ENCODE measurements at places on chromosomes 1 and 21. TPM values are rescaled to one million over a fixed set of nuclear protein-coding genes. Genes with fewer than 3 reads are reported as not detected.
A peak's percentile ranks its signal among the peaks of the same experiment; 100 is the strongest.

Gene BMP8B
- polyA plus RNA-seq = 8.1 TPM

DNA sequence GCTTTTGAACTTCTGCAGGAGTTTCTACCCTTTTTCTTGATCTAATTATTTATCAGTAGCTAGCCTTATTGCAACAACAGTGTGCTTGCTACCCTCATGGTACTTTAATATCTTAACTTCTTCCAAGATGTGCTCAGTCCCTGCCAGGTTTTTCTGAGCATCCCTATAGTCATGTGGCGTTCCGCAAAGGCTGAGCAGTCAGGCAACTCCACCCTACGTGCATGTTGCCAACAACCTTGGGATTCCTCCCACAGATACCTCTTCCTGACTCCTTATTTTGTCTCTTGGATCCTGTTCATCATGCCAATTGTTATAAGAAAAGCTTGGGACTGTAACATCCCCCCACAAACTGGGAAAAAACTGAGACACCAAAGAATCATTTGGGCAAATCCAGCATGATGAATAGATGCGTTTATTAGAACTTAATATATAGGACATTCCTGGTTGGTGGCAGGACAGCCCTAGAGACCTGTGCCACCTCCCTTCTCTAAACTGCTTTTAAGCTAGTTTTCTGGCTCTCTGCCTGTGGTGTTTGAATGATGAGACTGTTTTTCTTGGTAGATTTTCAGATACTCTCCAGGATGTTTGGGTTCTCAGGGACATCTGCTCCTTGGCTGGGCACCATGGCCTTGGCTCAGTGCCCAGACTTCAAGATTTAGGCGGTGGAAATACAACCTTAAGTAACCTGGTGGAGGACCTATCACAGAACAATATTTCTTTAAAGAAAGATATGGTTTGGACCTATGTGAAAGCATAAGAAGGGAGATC lies 27.1 kb upstream of the KCTD3 start:
- DNase-seq = no peak

Gene LYPD8
- polyA plus RNA-seq = 2.1 TPM

Gene PTPN7
- 4.4 TPM for polyA plus RNA-seq

Gene STYXL2
- 0.40 TPM for polyA plus RNA-seq

GRCh38 chr1:176178316-176178715 lies 28.8 kb downstream of the COP1 start:
- DNase-seq = peak; percentile 56

GRCh38 chr1:201448990-201449389 lies 20.0 kb downstream of the PHLDA3 start:
- no peak for DNase-seq

Gene IL20
- polyA plus RNA-seq = 0.06 TPM

Gene OPRD1
- 1.5 TPM for polyA plus RNA-seq

DNA sequence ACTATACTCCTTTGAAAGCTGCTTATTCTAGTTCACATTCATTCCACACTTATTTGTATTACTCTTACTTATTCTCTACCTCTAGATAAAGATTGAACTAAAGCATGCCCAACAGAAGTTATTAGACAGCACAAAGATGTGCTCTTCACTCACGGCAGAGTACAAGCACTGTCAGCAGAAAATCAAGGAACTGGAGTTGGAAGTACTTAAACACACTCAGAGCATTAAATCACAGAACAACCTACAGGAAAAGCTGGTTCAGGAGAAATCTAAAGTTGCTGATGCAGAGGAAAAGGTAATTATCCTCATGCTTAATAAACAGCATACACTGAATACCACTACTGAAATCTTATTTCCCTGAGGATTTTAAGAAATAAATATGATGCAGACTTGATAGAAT lies 81.3 kb upstream of the PPIH start:
- peak; percentile 11 for DNase-seq

DNA sequence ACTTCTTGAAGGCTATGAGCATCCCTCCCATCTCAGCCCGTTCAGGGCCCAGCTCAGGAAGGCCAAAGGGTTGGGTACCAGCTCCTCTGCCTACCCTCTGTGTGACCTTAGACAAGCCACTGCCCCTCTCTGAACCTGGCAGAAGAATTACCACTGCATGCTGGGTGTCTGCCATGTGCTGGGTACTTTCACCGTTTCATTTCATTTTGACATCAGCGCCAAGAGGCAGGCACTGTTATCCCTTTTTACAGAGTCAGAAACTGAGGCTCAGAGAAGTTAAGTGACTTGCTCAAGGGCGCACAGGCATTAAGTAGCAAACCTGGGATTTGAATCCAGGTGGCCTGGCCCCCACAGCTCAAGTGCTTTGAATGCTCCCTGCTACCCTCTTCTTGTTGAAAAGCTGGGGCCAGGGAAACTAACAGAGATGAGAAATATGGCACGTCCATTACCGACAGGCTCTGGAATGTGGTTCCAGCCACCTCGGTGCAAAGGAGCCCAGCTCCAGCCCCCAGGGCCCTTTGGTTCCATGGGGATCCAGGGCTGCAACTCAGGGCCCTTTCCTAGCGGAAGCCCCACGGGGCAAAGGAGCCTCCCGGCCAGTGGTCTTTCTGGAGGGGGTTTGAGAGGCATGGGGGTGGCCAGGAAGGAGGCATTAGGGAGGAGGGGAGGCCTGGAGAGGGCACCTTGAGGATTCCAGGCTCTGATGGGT lies 6.5 kb downstream of the TMEM82 start:
- DNase-seq = no peak

Gene TPTE
- polyA plus RNA-seq = not detected

- no peak for DNase-seq
Measured at GRCh38 chr1:184854496-184855140, 100.0 kb upstream of the EDEM3 start.

DNA sequence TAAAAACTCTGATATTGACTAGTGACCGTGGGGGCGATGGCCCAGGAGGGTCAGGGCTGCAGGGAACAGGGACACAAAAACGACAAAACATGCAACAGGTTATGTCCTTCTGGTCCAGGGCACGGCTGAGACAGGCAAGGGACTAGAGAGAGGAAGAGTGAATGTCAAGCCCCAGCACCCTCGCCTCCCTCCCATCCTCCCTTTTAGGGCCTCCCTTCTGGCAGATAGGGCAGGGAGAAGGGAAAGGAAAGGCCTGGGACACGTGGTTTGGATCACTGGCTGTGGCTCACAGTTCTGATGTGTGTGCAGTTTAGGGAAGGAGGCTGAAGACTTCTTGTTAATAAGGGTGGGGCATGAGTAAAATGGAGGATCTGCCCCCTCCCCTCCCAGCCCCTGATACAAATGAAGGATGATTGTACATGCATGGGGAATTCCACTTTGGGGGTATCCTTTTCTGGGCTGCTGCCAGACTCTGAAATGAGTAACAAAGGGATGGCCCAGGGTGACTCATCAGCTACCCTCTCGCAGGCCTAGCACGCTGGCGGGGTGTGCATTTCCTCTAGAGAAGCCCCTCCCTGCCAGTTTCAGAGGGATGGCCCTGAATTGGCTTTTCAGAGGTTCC lies 14.2 kb downstream of the CAPN2 start:
- peak; percentile 61 for DNase-seq

GRCh38 chr1:23559985-23560741 lies 862 bp upstream of the ID3 start:
- no peak for DNase-seq

DNA sequence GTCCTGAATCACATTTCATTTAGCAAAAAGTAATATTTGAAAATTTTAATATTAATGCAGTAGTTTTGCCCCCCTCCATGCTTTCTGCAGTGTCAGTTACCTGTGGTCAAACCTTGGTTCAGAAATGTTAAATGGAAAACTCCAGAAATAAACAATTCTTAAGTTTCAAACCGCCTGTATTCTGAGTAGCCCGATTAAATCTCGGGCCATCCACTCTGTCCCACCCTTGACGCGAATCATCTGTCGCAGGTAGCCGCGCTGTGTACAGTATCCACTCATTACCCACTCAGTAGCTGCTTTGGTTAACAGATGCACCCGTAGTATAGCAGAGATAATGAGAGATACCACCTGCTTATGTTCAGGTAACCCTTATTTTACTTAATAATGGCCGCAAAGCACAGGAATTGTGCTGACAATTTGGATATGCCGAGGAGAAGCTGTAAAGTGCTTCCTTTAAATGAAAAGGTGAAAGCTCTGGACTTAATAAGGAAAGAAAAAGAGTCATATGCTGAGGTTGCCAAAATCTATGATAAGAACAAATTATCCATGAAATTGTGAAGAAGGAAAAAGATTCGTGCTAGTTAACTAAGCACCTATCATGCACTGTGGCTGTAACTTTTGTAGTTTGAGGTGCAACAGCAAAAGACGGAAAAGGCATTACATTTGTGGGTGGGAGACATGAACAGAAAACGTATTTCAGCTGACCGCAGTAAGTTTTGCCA lies 889 bp upstream of the SCYL3 start:
- no peak for DNase-seq

DNA sequence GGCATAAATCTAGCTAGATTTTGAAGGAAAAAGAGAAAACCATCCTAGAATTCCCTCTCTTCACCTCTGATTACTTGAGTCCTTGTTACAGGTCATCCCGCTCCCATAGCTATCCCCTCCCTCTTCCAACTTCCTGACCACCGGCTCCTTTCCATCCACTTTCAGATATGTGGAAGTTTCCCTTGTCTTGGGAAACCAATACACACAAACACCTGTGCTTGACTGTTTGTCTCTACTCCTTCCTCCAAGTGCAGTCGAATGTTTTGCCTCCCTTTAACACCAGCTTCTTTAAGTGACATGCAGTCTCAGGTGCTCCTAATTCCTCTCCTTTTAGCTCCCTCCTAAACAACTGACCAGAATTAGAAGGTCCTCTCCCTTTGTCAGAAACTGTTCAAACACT lies 70.0 kb downstream of the PTGER3 start:
- no peak for DNase-seq

DNA sequence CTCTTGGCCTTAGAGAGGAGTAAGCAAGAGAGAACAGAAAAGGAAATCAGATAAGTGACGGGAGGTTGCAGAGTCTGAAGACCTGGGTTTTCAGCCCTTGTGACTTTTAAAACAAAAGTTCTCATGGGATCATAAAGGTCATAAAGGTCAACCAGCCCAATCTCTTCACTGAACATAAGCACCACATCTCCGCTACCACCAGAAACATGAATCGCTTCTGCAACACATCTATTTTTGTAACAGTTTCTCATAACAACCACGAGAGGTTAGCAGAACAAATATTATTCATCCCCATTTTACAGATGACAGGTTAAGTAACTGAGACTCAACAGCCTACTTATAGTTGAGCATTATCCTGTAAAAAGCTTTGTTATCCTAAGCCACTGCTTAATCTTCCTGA lies 5.9 kb downstream of the TRAPPC3 start:
- DNase-seq = no peak

Gene SLAMF7
- 5.8 TPM for polyA plus RNA-seq

Gene CCT8
- polyA plus RNA-seq = 213 TPM

DNA sequence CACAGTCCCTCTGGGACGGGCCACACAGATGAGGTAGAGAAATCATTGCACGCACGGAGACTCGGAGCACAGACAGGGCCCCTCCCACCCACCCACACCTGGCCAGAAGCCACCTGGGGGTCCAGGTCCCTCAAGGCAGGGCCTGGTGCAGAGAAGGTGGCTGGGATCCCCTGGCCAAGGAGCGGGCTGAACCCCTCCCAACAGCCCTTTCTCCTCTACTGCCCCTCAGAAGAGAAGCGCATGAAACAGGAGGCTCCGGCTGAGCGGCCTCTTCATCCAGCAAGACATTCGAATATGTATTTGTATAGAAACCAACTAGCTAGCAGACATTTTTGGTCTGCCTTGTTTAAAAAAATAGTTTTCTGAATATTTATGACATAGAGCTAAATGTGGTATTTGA lies 29.0 kb downstream of the WNT9A start:
- DNase-seq = no peak

Gene CYP4A22
- 0.03 TPM for polyA plus RNA-seq

DNA sequence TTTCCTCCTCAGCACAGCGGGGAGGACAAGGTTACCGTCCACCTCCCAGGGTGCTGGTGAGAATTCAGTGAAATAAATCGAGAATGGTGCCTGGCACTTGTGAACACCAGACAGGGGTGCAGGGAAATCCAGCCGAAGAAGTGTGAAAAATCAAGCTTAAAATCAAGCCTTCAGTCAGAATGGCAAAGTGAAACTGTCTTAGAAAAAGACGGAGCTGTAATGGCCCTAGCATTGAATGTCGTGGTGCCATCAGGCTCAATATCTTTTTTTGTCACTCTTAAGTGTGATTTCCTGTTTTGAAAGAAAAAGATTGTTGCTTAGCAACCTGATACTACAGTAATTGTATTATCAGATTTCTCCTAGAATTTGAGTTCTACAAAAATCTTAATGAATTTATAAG lies 22.1 kb downstream of the EDARADD start:
- no peak for DNase-seq

GRCh38 chr1:57910782-57911181 lies 486.9 kb upstream of the DAB1 start:
- no peak for DNase-seq

DNA sequence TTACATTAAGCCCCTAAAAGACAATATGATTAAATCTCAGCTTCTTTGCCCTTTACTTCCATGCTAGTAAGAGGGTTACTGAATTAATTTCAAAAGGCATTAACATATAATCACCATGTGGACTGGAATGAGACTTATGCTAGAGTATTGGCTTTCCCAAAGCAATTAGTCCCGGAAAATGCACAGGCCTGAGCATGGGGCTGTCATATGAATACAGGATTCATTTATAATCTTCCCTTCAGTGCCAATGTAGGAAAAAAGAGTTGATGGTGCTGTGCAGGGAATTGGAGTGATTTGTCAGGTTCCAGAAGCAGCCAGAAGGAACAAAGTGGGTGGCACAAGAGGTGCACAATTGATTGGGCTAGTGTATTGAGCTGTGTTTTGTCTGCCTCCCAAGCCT lies 199.0 kb upstream of the L1TD1 start:
- DNase-seq = no peak

DNA sequence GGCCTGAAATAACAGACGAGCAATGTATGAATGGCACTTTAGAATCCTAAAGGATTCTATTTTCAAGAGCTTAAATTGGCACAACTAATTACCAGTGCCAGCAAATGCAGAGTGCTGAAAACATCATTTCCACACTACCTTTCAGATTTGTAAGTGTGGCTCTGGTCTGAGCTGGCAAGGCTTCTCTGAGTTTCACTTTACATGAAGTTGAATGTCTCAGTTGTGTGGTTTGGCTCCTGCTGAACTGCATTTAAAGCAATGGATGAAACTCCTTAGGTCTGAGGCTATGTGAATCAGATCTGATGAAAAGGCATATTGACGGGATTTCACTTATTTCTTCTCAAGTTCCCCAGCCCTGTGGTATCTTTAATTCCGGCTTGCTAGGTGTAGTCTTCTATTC lies 114.8 kb upstream of the PTGFR start:
- no peak for DNase-seq

DNA sequence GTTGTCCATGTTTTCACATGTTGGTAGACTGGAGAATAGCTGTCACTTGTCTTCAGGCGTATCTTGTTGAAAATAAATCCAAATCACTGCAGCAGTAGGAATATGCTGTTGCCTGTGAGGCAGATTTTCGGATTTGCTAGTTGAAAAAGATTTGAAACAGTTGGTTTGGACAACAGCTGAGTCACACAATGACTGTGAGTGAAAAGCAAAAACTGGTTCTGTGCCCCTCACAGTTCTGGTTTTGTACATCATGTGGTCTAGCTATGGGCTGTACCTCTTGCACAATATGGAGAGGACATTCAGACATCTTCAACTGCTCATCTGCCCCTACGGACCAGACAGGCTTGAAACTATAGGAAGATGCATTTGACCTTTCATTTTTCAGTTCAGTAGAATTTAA lies 1.8 kb downstream of the ARF1 start:
- no peak for DNase-seq

Gene SEC16B
- 23.7 TPM for polyA plus RNA-seq

- DNase-seq = no peak
Measured at GRCh38 chr21:18950045-18950740, 546.6 kb upstream of the TMPRSS15 start.

Gene KPNA6
- 25.3 TPM for polyA plus RNA-seq

Measured in large intestine (tissue), 12 donors.